D721Med (cell line): ENCODE measurements at places on chromosomes 3 and 15.

DNA sequence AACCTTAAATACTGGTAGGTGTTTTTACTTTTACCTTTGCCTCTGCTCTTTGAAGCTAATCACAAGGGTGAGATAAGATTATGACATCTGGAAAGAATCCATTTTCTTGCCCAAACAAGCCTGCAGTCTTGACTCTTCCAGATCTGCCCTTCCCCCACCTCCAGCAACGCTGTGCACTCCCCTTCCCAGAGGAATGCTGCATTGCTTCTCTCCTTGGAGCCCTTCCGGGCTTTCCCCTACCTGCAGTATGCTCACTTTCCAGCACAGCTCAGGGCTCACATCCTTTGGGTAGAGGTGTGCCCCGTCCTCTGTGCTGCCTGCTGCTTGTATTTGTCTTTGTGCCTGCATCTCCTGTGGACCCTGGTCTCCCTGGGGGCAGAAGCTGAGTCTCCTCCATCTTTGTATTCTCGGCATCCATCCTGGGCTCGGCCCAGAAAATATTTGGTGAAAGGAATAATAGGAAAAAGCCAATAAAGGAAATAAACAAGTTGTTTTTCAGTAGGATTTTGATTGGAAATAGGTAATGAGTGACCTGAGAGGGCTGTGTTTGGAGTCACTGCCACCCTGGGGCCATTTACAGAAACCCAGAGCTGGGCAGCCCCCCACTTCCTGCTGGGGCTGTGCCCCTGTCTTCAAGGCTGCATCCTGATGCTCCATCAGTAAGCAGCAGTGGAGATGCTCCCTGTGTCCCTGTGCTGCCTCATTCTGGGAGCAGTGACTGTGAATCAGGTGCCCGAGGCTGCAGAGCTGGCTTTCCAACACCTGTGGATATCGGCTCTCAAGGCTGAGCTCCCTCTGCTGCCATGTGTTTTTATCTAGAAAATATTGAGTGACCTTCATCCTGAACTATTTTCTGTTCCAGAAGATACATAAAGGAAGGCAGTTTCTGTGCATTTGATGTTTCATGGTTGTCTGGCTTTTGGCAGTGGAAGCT is 117.5 kb downstream of the EEFSEC start:
- no peak for DNase-seq

DNA sequence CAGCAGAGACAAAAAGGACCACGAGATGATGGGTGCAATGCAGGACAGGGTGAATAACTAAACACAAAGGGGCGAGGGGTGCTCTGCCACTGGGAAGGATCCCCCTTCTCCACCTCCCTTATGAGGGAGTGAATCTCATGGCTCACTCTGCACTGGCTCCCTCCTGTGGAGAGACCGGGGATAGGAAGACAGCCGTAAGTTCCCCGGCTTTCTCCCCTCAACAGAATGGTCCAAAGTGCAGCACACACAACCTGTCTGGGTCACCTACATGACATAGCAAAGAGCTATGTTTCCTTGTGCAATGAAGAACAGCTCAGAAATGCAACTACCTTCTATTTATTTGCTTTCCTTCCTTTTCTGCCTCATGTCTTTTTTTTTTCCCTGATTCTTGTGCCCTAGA is 7.8 kb upstream of the ACSBG1 start:
- no peak for DNase-seq

GRCh38 chr15:67389975-67390374 is 131.0 kb upstream of the C15orf61 start:
- no peak for DNase-seq

DNA sequence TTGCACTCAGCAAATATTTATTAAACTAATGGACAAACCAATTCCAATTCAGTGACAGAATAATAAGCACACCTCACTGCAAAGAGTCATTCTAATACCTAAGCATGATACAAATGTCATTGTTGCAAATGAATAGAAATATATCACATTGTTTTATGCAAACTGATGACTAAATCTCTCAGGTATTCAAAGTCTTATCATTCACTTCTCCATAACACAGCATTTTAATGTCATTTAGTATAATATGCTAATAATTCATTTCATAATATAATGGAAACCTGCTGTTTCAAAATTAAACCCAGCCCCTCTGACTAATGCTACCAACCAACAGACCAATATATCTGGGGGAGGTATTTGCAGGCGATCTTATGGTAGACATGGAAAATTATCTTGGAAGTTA is 71.8 kb downstream of the FGF7 start:
- no peak for DNase-seq

DNA sequence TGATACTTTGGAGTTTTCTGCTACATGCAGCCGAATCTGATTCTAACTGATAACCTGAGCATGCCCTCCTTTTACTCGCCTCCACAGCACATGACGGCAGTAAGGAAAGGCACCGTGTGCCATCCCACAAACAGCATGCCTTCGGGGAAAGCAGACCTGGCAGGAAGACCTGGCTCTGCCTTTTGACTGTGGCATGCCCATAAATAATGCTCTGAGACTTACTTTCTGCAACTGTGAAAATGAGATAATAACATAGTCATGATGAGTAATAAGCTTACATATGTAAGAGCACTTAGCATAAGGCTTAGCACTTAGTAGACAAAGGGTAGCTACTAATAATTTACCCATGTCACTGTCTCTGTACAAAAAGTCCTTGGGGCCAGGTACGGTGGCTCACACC is 32.9 kb downstream of the MTHFS start:
- DNase-seq = no peak

DNA sequence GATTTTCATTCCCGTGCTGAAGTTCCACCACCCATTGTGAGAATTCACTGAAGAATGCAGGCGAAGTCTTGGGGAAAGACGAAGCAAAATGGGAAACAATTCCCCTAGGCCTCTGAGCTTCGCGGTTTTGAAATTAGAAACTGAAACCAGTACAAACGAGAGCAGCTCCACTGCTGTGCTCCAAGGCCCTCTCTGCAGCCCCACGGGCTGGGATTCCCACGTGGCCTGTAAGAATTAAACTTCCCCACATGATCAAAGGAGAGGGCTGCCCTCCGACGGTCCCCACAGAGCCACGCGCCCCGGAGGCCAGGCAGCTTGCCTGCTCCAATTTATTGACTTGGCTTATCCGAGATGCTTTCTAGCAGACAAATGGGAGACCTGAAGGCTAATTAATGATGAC is 144.0 kb downstream of the GREM1 start:
- no peak for DNase-seq

GRCh38 chr15:55108858-55109518 is 87.8 kb downstream of the RSL24D1 start:
- no peak for DNase-seq

GRCh38 chr3:155024006-155024638 is 56.0 kb upstream of the MME start:
- DNase-seq = no peak

DNA sequence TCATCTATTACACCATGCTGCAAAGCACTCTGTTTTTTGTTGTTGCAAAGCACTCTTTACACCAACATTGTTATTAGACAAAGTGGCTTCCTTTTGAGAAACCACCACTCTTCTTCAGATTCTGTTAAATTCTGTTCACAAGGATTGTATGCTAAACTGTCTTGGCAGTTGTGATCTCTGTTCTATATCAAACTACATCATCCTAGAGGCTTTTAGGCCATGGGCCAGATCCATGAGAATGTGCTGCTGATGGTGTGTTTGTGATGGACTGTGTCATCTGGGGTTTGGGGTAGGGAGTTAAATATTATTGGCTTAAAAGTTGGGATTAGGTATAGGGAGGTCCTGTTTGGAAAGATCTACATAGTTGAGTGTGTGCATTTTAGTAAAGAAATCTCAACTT is 229.8 kb downstream of the GAP43 start:
- DNase-seq = no peak

- no peak for DNase-seq
Observed at GRCh38 chr3:131162516-131162915, 135.8 kb downstream of the NEK11 start.

GRCh38 chr3:42696356-42697288 is 6.0 kb downstream of the HHATL start:
- no peak for DNase-seq

DNA sequence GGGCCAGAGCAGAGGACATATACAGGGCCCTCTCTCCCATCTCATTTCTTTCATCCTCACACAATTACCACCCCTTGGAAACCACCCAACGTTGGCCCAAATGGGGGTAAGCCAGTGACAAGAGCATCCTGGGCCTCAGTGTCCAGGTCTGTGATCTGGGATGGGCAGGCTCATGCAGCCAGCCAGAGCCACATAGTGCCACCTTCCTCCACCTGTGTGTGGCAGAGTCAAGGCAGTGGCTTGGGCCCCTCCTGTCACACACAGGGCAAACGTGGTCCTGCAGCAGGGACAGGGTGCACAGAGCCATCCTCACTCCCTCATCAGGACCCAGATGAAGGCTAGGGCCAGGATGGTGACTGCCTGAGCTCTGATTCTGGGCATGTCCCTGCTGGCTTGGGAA is 2.3 kb upstream of the MYL3 start:
- DNase-seq = no peak

DNA sequence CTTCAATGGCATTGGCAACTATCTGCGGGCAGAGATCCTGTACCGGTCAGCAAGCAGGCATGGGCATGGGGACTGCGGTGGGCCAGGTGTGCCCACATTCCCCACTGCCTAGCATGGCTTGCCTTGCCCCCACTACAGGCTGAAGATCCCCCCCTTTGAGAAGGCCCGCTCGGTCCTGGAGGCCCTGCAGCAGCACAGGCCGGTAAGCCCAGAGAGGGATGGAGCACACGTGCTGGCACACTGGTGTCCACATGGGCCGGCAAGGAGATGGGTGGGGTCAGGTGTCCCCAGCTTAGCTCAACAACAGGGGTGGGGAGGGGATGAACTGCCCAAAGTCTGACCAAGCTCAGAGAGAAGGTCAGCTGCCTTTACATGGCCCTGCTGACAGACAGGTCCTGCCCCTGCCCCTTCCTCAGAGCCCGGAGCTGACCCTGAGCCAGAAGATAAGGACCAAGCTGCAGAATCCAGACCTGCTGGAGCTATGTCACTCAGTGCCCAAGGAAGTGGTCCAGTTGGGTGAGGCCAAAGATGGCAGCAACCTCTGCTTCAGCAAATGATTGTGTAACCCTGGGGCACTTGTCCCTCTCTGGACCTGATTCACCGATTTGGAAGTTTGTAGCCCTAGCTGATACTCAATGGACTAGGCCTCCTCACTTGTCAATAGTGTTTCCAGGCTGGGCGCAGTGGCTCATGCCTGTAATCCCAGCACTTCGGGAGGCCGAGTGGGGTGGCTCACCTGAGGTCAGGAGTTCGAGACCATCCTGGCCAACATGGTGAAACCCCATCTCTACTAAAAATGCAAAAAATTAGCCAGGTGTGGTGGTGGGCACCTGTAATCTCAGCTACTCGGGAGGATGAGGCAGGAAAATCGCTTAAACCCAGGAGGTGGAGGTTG is 5.6 kb downstream of the NEIL1 start:
- no peak for DNase-seq

DNA sequence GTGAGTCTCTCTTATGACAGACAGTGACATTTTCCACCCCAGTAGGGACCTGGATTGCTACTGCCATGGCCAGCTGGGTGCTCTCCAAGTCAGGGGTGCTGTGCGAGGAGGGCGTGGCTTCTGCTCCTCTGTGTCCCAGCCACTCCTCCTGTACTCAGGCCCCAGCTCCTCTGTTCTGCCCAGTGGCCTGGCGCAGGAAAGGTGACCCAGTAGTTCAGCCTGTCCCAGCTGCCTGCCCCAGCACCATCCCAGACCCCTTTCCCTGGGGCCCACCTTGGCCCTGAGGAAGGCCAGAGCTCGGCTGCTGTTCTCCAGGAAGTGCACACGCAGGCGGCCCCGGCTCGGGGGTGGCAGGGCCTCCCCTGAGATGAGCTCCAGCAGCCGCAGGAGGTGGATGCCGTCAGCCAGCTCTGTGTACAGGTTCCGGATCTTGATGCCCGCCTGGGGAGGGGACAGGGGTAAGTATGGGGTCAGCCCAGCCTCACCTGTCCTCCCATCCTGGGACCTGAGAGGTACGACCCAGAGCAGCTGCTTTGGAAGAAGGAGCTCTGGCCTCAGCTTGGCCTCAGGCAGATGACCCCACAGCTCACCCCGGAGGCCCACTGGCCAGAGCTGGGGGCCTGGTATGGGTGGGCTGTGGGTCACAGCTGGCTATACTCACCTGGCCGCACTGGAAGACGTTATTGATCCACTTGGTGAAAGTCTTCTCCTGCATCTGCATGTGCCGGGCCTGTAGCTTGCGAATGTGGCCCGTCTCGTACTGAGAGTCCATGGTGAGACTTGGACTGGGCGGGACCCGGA is 1.0 kb downstream of the SPTBN5 start:
- no peak for DNase-seq

GRCh38 chr3:139421040-139421439 is 31.6 kb upstream of the COPB2 start:
- DNase-seq = no peak

DNA sequence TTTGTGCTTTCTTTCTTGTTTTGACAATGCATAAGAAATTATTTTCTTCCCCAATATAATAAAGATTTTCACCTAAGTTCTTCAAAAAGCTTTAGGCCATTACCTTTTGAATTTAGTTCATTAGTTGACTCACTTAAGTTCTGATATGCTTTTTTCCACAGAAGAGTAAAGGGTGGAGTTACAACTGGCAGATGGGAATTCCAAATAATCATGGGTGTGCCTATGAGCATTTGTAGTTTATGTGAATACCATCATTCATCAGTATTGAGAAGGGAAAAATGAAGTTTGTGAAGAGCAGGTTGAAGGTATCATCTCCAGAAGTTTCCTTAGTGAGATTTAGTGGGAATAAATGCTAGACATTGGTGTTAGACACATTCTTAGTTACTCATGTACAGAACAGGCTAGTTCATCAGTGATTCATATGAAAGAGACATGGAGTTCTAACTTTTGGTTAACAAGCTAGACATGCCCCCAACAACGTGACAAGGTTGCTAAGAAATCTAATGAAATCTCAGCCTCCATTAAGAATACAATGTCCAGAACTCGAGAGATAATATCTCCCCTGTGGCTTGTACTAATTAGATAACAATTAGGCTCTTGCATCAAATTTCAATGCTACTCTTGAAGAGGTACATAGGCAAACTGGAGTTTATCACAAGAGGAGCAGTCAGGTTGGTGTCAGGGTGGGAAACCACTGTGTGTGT is 16.9 kb upstream of the ALCAM start:
- no peak for DNase-seq

- DNase-seq = no peak
Observed at GRCh38 chr3:169362868-169363267, 300.6 kb downstream of the MECOM start.

GRCh38 chr3:170511371-170511770 is 74.5 kb downstream of the SLC7A14 start:
- DNase-seq = no peak

DNA sequence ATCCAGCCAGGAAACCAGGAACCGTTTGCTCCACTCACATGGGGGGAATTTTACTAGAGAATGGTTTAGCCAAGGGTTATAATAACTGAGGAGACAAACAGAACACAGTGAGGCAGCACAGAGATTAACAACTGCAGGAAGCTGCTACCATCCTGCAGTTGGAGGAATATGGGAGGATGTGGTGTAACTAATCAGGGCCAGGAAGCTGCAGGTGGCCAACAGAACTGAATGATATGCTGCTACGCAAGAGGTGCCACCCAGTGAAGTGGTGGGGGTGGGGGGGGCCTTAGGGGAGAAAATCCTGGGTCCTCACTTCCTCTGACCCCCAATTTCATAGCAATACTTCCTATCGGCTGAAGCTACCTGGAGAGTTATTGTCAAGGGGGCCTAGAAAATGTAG is 306.4 kb upstream of the STT3B start:
- DNase-seq = no peak

GRCh38 chr3:34237946-34238345 is 439.5 kb downstream of the PDCD6IP start:
- DNase-seq = no peak
